RKO (cell line): ENCODE measurements at places on chromosomes 13 and 19.
A peak's percentile ranks its signal among the peaks of the same experiment; 100 is the strongest.

GRCh38 chr13:48954081-48954480 is 21.6 kb upstream of the FNDC3A start:
- DNase-seq = no peak

GRCh38 chr19:38654628-38655055 is 7.2 kb downstream of the ACTN4 start:
- no peak for DNase-seq

DNA sequence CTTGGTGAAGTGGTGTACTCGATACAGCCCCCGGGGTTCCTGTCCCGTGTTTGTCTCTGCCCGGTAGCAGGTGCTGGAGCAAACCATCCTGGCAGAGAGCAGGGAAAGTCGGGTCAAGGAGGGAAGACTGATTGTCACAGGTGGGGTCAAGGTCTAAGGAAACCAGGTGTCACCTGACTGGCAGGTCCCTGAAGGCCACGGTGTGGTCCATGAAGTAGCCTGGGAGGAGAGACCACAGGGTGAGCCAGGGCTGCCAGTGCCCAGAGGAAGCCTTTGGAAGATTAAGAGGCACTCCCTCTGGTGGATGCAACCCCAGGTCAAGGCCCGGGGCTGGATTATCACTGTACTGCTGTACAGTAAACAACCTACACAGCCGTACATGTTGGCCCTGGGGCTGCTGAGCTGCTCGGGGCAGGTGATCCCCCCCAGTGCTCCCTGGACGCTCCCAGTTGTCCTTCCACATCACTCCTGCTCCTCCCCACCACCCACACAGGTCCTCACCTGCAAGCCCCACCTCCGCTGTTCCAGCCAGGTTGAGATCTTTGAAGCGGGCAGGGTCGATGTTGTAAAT is 6.0 kb upstream of the CCER2 start:
- DNase-seq = peak; percentile 19

GRCh38 chr13:103287659-103288058 is 221.4 kb upstream of the SLC10A2 start:
- no peak for DNase-seq

DNA sequence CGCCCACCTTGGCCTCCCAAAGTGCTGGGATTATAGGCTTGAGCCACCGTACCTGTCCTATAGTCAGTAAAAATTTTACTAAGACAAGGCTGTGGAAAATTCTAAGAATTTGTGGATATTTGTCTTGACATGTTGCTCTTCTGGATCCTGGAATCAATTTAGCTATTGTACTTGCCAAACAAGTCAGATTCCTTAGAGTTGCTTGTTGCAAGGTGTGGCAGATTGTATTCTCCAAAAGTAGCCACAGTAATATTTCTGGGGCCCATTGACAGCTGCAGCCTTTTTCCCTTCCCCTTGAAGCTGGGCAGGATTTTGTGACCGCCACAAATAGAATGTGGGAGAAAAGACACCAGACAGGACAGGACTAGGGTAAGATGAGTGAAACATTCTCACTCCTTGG is 98.8 kb upstream of the TMTC4 start:
- no peak for DNase-seq

DNA sequence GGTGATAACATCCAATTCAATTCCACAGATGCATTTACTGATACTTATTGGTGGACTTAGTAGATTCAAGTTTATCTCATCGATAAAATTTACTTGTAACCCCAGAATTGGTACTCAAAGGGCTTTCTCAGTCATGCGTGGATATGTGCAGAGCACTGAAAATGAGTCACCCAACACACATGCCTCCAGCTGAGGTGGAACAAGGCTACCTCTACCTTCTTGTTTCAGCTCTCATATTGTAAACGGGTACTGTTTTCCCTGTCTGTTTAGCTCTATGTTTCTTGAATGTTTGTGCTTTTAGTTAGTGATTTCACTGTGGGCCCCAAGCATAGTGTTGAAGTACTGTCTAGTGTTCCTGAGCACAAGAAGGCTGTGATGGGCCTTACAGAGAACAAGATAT is 1.5 kb downstream of the LRRC63 start:
- DNase-seq = no peak

DNA sequence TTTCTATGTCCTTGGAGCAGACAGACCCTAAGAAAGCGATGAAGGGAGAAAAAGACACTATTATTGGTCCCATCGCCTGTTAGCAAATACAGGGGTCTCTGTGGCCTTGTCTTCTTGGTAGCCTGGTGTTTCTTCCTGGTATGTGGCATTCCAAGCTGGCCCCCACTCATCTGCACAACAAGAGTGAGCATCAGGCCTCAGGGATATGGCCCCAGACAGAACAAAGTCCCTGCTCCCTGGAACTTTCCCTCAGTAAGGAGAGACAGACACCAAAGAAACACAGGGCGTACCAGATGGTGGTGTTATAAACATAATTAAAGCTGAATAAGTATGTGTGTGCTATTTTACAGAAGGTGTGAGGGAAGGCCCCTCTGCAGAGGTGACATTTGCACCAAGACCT is 48.2 kb upstream of the KPNA3 start:
- DNase-seq = no peak

DNA sequence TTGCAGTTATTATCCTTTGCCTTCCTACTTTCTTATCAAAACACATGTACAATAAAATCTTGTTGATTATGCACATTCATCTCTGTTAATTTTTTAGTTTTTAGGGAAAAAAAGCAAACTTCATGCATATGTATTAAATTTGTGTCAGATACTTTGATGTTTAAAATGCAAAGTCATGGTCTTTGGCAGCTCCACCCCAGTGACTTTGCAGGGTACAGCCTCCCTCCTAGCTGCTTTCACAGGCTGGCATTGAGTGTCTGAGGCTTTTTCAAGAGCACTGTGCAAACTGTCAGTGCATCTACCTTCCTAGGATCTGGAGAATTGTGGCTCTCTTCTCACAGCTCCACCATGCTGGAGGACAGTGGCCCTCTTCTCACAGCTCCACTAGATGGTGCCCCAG is 1988.1 kb upstream of the PCDH20 start:
- no peak for DNase-seq

- DNase-seq = no peak
Measured at GRCh38 chr13:77448689-77449088, 86.8 kb upstream of the SCEL start.

- DNase-seq = no peak
Measured at GRCh38 chr13:50829896-50830295, 13.6 kb downstream of the DLEU7 start.

DNA sequence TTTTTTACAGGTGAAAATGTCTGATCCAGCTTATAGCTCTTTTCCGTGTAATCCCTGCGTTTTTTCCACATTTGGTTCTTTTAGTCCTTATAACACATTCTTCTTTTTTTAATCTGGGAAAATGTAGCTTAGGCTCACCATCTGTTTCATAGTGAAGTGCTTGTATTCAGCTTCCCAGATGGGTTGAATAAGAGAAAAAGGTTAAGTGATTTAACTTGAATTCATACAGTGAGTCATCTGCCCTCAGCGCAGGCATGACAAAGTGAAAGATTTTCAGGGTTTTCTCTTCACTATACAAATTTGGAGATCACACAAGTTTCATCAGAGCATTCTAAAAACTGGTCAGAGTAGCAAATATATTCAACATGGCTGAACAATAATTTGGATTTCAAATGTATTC is 224.8 kb downstream of the SPRY2 start:
- peak; percentile 36 for DNase-seq

DNA sequence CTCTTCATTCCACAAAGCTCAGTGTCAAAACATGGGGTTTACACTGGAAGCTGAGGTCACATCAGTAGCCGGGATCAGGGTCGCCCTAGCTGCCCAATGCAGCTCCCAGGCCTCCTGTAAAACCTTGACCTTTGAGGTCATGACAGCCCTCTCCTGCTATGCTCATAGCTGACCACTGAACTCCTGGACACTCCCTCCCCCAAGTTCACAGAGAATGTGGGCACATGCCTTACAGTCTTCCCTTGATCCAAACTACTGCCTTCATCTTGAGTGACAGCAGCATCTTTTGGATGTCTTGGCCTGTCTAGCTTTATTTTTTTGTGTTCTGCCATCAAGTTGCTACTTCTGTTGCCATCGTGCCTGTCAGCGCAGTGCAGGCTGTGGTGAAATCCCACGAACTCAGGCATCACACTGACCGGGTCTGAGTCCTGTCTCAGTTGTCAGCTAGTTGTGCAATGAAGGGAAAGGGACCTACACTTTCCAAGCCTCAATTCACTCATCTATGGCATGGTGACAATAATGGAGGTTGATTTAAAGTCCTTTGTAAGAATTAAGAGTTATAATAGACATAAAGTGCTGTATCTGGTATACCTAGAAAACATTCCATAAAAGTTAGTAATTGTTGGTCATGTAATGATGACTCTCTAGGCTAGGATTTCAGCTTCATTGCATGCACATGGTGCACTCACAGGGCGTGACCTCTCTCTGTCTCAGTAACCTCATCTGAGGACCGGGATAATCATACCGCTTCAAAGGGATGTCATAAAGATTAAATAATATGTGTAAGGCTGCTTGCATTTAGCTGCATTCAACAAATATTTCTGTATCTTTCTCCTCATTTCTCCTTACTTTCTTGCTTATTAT is 16.4 kb upstream of the ALOX5AP start:
- DNase-seq = peak; percentile 77

DNA sequence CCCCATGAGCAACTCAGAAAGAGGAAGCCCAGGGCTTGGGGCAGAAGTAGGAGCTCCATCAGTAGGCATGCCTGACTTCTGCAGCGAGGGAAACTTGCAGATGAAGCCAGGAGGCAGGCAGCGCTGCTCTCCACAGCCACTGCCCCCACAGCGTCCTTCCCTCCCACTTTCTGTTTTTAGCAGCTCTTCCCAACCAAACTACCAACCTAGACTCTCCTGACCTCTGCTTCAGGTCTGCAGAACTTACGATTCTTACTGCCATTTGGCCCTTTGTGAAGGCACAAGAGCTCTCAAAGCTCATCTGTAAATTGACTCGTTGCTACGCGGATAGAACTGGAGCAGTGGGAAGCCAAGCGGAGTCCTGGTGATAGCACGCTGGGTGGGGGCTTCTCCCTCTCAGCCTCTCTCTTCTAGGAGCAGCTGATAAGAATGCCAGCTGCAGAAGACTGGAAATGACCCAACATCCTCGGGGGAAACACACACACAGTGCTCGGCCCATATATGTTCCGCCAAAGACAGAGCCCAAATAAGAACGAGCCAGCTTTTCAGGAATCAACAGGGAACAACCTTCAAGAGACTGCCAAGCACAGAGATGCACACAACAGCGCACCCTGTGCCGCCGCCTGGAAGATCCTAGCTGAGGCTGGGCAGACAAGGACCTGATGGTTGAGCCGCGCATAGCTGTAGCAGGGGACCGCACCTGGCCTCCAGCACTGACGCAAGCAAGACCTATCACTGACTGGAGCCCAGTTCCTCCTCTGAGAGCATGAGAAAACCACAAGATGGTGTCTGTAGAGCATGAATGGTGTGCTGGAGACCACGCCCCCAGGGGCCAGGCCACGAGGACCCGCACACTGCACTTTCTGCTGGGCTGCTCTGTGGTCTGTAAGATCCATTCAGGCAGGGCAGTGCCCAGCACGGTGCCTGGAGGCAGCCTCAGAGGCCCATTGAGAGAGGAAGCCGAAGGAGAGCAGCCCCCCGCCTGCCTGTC is 15.9 kb upstream of the SLC35E1 start:
- DNase-seq = no peak

GRCh38 chr19:6484831-6485230 is 3.2 kb upstream of the DENND1C start:
- no peak for DNase-seq

GRCh38 chr19:47094557-47095475 is 18.8 kb downstream of the ZC3H4 start:
- DNase-seq = no peak

GRCh38 chr19:29562299-29563297 is 36.8 kb downstream of the VSTM2B start:
- no peak for DNase-seq

DNA sequence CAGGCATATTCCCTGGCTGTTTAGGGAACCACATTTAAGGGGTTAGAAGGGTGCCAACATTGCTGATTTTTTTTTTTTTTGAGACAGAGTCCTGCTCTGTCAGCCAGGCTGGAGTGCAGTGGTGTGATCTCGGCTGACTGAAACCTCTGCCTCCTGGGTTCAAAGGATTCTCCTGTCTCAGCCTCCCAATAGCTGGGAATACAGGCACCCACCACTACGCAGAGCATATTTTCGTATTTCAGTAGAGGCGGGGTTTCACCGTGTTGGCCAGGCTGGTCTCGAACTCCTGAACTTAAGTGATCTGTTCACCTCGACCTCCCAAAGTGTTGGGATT is 7.8 kb upstream of the CRX start:
- no peak for DNase-seq

- peak; percentile 79 for DNase-seq
Measured at GRCh38 chr19:1106841-1107660, 3.3 kb downstream of the GPX4 start.

DNA sequence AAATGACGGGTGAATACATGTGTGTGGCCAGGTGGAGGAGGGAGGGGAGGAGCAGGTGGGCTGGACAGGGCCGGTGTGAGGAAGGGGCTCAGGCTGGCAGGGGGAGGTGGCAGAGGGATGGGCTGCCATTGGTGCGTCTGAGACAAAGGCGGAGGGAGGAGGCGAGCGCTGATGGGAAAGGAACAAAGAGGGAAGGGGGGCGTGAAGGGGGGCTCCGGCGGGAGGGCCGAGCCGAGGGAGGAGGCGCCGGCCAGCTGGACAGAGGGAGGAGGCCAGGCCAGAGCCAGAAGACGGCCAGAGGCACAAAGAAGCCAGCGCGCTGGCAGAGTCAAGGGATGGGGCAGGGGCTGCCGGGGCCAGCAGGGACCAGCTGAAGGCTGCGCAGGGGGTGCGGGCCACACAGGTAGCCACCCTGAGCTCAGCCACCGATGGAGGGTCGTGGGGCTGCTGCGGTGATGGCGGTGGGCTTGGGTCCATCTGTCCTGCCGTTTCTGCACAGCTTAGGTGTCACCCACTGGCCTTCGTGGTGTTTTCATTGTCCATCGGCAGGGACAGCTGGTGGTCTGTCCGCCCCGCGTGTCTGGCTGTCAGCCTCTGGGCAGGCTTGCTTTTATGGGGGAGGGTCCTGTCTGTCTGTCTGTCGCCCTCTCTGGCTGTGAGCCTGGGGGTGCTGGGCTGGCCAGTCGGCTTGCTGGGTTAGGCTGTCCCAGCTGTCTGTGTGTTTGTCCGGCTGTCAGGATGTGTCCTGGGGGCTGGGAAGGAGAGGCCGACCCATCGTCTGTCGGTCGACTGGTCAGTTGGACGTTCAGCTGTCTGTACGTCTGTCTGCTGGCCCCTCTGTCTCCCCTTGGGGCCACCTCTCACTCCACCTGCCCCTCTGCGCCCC is 2.2 kb downstream of the APC2 start:
- no peak for DNase-seq

GRCh38 chr13:95684418-95684817 is 7.5 kb downstream of the DNAJC3 start:
- no peak for DNase-seq
